ENCODE measurements at places on chromosomes 2 and 18.

GRCh38 chr18:12003894-12004293, 22.6 kb downstream of the IMPA2 start:
- DNase-seq: no peak

- no peak for DNase-seq
Observed at GRCh38 chr18:80192653-80193385, 54.5 kb downstream of the PARD6G start.

- DNase-seq: no peak
Observed at GRCh38 chr2:20635675-20636584, 15.0 kb downstream of the HS1BP3 start.

GRCh38 chr2:210938228-210938627, 381.8 kb downstream of the CPS1 start:
- DNase-seq: no peak

GRCh38 chr2:120700659-120701058, 35.0 kb upstream of the GLI2 start:
- no peak for DNase-seq

- no peak for DNase-seq
Observed at GRCh38 chr2:66456183-66457041, 21.5 kb downstream of the MEIS1 start.

- no peak for DNase-seq
Observed at GRCh38 chr2:1632510-1632909, 111.8 kb downstream of the PXDN start.

DNA sequence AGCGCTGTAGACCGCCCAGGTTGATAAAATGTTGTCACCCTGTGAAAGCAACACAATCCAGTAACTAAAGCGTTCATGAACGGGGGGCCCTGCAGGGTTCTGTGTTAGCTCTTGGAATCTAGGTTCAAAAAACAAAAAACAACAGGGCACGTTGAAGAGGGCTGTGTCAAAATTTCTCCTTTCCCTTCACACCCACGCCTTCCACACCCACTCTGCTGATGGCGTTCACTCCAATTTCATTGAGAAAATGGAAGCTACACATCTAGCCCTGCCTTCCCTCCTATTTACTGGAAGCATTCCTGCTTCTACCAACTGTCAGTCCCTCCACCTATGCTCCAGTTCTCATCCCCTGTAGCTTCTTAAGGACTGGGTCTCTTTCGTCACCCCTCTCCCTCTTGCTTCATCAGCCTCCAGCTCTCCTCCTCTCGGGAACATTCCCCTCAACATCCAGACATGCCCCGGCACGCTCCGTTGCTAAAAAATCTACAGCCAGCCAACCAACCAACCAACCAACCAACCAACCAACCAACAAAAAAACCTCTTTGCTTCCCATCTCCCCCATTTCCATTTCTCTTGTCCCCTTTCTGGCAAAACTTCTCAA, 98.4 kb upstream of the SP3 start:
- DNase-seq: no peak

All from activated naive CD4-positive, alpha-beta T cell (primary cell).